ENCODE measurements at places on chromosomes 11 and 22.

- no peak for DNase-seq
These were observed 10.3 kb downstream of the HSPA8 start for GRCh38 chr11:123051634-123052033.

- DNase-seq, result no peak
These were observed 85.7 kb downstream of the TBC1D22A start for GRCh38 chr22:46848197-46848596.

GRCh38 chr11:116563028-116563711 is 209.6 kb downstream of the BUD13 start:
- no peak for DNase-seq

DNA sequence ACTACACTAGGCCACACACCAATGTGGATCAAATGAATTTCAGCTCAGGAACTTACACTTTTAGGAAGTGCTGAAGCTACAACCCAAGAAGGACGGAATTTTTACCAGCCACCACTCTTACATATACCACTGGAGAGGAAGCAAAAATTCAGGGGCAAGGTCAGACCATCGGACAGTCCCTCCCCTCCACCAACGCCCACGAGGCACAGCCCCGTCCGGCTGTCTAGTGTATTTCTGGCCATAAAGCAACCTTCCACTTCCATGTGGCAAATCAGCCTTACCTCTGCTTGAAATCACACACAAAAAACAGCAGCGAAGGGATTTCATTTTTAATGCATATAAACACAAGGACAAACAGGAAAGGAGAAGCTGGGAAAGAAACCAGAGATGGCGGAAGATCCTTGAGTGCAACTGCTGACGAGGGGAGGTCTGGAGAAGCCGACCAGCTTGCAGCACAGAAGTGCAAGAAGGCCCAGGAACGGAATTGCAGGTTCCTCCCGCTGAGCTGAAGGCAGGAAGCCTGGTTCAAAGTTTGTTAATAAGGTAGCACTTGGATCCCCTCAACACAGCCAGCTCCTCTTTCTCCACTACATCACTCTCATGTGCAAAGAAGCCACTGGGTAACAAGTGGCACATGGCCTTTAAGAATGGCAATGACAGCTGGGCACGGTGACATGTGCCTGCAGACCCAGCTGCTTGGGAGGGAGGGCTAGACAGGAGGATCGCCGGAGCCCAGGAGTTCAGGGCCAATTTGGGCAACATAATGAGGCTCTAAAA is 71.5 kb downstream of the SHANK2 start:
- no peak for DNase-seq

- no peak for DNase-seq
These were observed 89.7 kb downstream of the LARGE2 start for GRCh38 chr11:46012185-46012584.

GRCh38 chr11:29712616-29713015 is 304.2 kb downstream of the KCNA4 start:
- DNase-seq, result no peak
